ENCODE measurements at places on chromosomes 6 and 20.

GRCh38 chr6:62013719-62014118 is 272.3 kb downstream of the KHDRBS2 start:
- no peak for DNase-seq

- DNase-seq, result no peak
Measured at GRCh38 chr6:44634321-44634720, 246.8 kb downstream of the CDC5L start.

DNA sequence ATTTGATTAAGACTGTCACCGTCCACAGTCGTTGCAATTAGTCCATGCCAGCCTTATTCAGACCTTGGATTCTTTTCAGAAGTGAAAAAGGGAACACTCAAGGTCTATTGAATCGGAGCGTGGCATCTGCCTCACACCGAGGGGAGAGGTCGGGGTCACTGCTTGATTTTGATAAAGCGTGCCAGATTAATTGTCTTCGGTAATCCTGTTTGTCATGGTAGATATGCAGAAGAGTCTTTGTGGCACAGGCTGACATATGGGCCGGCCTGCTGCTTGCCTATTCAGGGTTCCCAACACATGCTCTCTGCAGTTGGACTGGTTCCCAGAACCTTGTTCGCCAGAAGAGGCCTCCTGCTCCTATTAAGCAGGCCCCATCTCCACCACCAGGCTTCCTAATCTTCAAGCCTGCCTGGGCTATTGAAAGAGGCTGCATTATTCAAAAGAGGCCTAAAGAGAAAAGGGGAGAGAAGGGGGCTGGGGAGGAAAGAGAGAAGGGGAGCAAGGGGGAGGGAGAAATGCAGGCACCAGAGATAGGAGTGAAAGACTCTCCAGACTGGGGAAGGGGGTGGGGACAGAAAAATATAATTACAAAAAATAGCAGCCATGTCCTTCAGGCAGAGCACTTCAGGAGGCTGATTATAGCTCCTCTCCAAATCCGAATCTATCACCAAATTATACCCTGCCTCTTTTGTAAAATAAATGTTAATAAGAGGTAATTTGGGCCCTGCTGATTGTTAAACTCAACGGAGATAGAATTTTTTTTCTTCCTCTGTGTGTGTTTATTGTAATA is 611.3 kb downstream of the HDGFL1 start:
- no peak for DNase-seq

DNA sequence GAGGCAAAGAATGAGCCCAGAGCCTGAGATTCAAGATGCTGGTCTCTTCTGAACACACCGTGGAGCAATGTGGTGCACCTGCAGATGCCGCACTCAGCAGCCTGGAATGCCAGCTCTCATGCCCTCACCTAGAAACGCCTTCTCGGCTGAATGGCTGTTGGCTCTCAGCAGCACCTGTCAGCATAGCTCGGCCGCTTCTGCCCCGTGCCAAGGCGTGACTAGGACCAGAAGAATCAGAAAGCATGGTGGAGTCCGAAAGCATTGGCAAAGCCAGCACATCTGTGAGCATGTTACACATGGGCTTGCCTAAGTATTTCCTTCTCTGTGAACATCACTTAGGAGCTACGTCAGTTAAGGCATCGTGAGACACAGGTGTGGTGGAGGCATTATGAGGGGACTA is 140.8 kb downstream of the MAP3K4 start:
- no peak for DNase-seq

- no peak for DNase-seq
Measured at GRCh38 chr6:122648726-122649125, 38.5 kb downstream of the PKIB start.

- DNase-seq, result no peak
Measured at GRCh38 chr6:85346196-85346595, 103.7 kb upstream of the NT5E start.

DNA sequence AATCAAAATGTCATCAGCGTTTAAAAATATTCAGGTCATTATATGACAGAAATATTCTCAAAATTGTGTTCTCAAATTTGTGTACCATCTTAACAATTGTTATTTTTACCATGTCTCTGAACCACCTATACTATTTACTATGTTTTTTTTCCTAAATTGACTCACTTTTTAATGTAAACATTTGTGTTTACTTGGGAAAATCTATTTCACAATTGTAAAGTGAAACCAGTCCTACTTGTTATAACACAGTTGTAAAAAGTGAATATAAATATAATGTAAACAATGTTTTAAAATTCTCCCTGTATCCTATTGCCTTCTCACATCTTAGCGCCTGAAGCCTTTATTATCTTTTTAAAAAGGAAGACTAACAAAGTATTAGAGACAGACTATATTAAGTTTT is 83.5 kb downstream of the ADGRG6 start:
- DNase-seq, result no peak

GRCh38 chr6:142359271-142359960 is 57.6 kb downstream of the ADGRG6 start:
- DNase-seq, result no peak

DNA sequence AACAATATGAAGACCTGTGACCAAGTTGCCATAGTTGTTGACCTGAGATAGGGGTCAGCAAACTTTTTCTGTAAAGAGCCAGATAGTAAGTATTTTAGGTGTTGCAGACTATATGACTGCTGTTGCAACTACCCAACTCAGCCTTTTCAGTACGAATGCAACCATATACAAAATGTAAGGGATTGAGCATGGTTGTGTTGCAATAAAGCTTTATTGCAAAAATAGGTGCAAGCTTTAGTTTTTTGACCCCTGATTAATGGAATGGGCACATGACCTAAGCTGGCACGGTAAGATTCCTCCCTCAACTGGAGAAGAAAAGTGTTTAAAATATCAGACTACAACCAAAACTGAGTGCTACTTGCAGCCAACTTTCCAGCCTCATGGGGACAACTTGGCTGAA is 17.3 kb upstream of the EPM2A start:
- DNase-seq, result no peak

GRCh38 chr6:111550195-111550594 is 55.5 kb downstream of the TRAF3IP2 start:
- no peak for DNase-seq

- no peak for DNase-seq
Measured at GRCh38 chr6:21750575-21750974, 157.0 kb downstream of the SOX4 start.

DNA sequence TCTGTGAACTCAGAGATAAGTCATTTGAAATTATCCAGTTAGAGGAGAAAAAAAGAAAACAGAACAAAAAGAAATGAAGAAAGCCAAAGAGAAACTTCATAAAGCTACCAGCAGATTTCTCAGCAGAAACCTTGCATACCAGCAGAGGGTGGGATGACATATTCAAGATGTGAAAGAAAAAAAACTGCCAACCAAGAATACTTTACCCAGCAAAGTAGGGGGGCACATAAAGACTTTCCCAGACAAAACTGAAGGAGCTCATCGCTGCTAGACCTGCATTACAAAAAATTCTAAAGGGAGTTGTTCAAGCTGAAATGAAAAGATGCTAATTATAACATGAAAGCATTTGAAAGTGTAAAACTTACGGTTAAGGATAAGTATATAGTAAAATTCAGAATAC is 246.3 kb downstream of the FNDC1 start:
- DNase-seq, result no peak

- no peak for DNase-seq
Measured at GRCh38 chr6:110285306-110286060, 72.7 kb downstream of the METTL24 start.

DNA sequence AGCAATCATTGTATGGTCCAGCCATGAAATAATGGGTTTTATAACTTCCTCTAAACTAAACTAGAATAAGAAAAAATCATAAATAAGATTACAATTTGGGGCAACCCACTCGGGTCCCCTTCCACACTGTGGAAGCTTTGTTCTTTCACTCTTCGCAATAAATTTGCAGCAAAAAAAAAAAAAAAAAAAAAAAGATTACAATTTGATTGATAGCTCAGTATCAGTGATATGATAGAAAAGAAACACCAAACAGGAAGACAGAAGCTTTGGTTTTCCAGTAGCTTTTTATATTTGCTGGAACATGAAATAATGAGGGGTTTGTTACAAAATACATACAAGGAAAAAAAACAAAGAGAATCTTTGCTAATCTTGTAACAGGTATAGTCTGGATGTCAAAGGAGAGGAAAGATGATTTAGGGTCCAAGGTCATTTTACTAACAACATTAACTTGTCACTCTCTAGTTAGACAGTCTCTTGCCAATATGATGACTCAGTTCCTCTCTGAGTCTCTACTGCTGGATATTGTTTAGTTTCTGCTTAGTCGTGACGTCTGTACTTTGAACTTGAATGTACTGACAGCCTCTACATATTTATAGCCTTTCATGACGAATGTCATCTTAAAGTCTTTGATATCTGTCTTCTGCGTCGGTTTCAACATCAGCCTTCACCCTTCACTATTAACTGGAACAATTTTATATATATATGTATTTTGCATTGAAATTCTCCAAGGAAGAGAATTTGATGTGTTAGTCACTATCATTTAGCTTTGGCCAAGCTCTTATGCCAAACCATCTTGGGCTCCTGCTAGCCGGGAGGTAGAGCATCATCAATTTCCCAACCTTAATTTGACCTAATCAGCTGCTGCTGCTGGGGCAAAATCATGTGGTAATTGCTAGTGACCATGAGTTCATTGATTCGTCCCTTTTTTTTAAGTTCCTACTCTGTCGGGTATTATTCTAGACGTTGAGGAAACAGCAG is 213.1 kb upstream of the STXBP5 start:
- DNase-seq, result no peak

DNA sequence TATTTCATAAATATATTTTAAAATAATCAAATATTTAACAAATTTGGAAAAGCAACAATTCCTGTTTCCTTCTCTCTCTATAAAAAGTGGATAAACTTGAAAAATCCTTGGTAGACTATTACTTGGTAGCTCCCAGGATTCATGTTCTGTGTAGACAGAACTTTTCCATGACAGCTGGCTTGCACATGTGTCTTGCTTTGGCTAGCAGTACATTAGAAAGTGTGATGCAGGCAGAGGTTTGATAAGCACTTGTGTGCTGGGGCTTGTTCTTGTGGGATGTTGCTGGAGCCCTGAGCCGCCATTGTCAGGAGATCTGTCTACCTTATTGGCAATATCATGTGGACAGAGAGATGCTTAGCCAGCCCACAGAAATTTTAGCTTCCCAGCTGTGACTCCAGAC is 327.2 kb downstream of the CDKAL1 start:
- no peak for DNase-seq

DNA sequence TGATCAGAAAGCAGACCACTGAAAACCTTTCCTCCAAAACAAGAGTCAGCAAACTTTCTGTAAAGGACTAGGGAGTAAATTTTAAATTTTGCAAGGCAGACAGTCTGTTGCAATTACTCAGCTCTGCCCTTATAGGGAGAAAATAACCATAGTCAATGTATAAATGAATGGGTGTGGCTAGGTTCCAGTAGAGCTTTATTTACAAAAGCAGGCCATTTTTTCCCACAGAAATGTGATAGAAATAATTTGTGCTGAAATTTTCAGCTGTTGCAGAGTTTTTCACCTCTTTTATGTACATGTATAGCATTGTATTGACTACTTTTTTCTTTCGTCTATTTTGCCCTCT is 7.7 kb downstream of the AMD1 start:
- DNase-seq, result no peak

- no peak for DNase-seq
Measured at GRCh38 chr6:30881392-30882203, 2.7 kb upstream of the DDR1 start.

DNA sequence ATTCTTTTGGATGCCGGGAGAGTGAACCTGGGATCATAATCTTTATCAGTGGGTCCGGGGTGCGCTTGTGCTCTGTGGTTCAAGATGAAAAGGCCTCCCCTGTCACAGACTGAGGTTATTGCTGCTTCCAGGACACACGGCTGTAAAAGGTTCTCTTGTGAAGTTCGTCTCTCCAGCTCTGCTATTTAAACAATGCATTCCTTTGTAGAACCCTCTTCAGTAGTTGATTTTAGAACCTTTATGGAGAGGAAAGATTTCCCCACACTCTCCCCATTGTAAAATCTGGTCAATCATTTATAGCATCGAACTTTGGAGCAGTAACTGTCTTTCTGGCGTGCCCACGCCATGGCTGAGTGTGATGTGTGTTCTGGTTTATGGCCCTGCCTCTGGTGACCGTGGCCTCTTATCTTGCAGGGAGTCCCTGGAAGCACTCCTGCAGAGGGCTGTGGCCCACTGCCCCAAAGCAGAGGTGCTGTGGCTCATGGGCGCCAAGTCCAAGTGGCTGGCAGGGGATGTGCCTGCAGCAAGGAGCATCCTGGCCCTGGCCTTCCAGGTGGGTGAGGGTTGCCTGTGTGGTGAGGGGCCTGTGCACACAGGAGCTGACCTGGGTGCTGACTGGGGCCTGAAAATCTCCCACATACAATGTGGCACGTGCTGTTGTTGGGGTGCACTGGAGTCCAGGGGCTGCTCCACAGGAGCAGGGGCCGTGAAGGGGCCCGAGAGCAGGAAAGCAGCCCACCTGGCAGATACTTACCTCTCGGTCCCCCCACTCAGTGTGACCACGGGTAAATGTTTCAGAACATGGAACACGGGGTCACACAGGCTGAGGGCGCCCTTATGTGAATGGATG is 11.6 kb upstream of the C20orf204 start:
- DNase-seq, result no peak

DNA sequence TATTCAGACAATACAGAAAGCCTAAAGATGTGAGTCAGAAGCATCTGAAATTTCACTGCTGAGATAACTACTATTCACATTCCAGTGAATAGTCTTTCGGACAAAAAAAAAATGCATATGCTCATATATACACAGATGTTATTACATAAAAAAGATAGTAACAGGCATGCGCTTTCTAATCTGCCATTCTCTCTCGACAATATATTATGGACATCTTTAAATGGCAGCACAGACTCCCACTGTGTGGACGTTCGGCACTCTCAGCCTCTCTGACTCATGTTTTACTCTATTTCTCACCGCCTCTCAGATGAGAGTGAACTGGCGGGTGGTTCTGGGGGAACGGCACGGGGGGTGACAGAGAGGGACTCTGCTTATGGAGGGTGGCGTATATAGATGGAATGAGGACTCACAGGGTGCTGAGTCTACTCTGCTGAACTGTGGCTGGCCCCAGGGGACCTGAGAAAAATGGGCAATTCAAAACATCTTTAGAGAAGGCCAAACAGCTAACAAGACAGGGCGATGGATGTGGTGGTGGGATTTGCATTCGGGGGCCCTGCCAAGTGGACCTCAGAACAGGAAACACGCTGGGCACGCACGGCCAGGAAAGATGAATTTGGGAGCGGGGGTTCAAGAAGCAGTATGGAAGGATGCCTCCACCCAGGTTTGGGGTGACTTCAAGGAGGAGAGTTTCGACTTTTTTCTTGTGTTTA is 68.9 kb downstream of the MDGA1 start:
- DNase-seq, result no peak

DNA sequence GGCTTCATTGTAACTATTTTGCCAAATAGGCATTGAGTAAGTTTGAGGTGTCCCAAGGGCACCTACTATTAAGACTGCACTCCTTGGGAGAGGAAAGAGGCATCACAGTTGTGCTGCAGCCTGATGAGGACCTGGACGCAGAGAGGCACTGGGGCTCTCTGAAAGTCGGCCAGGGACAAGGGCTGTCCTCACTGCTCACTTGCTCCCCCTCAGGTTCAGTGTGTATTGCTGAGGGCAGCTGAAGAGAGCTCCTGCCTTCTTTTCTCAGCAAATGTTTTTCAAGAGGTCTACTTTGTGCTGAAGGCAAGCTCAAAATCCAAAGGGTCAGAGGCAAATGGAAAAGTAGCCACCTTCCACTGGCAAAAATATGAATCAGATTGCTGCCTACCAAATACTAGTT is 331.8 kb downstream of the RIMS1 start:
- no peak for DNase-seq

- no peak for DNase-seq
Measured at GRCh38 chr20:63747622-63748069, 8.1 kb downstream of the SLC2A4RG start.

GRCh38 chr6:80940571-80940970 is 811.9 kb downstream of the TENT5A start:
- DNase-seq, result no peak
